Muscle of leg (tissue), 16 donors: ENCODE measurements at places on chromosomes 2 and 18. TPM values are rescaled to one million over a fixed set of nuclear protein-coding genes. Genes with fewer than 3 reads are reported as not detected.
A peak's percentile ranks its signal among the peaks of the same experiment; 100 is the strongest.

GRCh38 chr2:29733213-29733612 is 188.2 kb downstream of the ALK start:
- H3K36me3 ChIP-seq = no peaks in the 10 kb centered on the region
- DNase-seq = no peak
- H3K27me3 ChIP-seq = no peaks in the 10 kb centered on the region
- no peak overlapping the region for H3K4me3 ChIP-seq
- H3K27ac ChIP-seq = no peak overlapping the region
- H3K4me1 ChIP-seq = no peaks in the 10 kb centered on the region

DNA sequence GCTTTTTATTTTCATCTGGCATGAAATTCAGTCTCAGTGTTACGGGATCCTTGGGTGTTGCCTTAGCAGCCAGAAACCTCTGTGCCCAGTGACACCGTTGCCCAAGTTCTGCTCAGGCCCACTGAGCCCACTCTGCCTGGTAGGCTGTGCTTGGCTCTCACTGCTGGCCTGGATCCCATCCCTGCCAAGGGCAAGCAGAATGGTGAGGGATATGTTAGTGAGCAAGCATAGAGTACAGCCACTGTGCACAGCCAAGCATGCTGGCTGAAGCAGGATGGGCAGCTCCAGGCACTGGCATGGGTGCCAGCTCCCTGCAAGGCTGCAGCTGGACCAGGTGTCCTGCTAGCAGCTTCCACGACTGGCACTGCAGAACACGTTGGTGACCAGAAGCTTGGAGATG is 194.7 kb upstream of the TFPI start:
- no peaks in the 10 kb centered on the region for H3K36me3 ChIP-seq
- H3K4me3 ChIP-seq = no peak overlapping the region
- no peaks in the 10 kb centered on the region for H3K27me3 ChIP-seq
- H3K27ac ChIP-seq = no peak overlapping the region
- DNase-seq = no peak

Gene GAREM2
- 2.5 TPM for total RNA-seq

Gene TNS1
- total RNA-seq = 68.1 TPM

Gene SULT1C4
- total RNA-seq = 13.3 TPM

Gene HAUS1
- 29.0 TPM for total RNA-seq

DNA sequence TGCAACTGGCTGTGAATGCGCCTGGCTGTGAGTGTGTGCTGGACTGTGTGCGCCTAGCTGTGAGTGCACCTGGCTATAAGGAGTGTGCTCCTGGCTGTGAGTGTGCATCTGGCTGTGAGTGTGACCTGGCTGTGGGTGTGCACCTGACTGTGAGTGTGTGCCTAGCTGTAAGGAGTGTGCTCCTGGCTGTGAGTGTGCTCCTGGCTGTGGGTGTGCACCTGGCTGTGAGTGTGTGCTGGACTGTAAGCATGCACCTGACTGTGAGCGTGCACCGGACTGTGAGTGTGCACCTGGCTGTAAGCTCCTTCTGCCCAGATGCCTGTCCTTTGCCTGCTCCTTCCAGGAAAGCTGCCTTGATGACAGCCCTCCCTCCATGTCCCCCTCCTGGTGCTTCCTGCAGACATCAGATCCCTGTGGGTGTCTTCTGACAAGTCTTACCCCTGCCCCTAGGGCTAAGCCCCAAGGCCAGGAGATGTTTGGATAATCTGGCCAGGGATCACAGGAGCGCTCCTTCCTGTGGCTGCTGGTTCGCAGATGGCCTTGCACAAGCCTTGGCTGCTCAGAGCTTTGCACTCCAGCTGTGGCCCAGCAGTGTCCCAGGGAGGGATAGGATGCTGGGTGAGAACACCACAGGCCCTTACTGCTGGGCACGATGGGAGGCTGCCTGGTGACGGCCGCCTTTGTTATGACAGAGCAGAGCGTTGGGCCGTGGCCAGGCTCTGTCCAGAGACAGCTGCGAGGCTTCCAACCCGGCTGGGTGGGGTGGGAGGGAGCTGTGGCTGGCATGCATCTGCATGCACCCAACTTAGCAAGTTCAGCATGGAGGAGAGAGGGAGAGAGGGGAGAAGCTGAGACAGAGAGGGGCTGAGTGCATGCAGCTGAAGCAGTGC is 89.9 kb downstream of the GLI2 start:
- peaks cover 3% of the 10 kb centered on the region for H3K36me3 ChIP-seq
- H3K27me3 ChIP-seq = no peaks in the 10 kb centered on the region
- H3K4me3 ChIP-seq = no peak overlapping the region
- DNase-seq = peak; percentile 82
- peak overlapping the region; percentile 45 for H3K27ac ChIP-seq
- H3K4me1 ChIP-seq = peaks cover 69% of the 10 kb centered on the region
